Gastrocnemius medialis (tissue), 4 donors: ENCODE measurements at places on chromosomes 2 and 18. TPM values are rescaled to one million over a fixed set of nuclear protein-coding genes. Genes with fewer than 3 reads are reported as not detected.

The ARHGEF33 gene
- 0.52 TPM for total RNA-seq

DNA sequence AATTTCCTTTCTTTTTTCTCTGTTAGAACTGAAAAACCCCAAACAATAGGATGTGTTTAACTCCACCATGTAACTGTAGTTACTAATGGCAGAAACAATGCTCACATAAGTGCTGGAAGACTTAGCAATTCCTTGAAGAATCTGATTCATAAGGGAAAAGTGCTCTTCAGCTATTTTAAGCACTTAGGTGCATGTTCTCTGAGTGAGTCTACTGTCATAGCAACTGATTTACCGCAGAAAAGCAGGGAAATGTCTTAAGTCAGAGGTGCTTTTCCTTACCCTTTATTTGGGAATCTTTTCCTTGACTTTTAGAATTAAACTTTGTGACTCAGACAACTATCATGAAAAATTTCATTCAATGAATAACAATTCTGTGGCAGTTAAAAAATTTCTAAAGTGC lies 65.4 kb upstream of the NABP1 start:
- DNase-seq: no peak

- no peak for DNase-seq
Measured at GRCh38 chr2:74194799-74195198, 3.6 kb upstream of the MTHFD2 start.

DNA sequence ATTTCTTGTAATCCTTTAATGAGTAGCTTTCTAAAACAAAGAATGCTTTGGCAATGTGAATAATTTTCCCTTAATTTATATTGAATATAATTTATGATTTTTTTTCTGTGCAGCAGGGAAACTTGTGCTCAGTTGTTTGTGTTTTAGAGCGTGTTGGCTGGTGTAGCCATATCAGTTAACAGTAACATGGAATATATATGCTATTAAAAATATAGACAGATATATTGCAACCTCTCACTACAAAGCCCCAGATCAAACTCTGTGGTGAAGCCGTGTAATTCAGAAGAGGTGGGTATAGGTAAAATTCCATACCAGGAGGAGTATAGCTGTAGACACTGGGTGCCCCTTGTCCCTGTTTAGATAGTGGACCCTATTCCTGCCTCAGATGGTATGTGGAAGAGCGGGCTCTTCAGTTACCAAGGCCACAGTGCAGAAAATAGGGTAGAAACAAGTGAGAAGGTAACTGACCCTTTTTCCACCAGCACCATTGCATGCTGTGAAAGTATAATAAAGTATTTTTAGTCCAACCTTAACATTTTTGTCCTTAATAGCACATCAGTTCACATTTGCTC lies 18.1 kb upstream of the RASGRP3 start:
- DNase-seq: no peak

DNA sequence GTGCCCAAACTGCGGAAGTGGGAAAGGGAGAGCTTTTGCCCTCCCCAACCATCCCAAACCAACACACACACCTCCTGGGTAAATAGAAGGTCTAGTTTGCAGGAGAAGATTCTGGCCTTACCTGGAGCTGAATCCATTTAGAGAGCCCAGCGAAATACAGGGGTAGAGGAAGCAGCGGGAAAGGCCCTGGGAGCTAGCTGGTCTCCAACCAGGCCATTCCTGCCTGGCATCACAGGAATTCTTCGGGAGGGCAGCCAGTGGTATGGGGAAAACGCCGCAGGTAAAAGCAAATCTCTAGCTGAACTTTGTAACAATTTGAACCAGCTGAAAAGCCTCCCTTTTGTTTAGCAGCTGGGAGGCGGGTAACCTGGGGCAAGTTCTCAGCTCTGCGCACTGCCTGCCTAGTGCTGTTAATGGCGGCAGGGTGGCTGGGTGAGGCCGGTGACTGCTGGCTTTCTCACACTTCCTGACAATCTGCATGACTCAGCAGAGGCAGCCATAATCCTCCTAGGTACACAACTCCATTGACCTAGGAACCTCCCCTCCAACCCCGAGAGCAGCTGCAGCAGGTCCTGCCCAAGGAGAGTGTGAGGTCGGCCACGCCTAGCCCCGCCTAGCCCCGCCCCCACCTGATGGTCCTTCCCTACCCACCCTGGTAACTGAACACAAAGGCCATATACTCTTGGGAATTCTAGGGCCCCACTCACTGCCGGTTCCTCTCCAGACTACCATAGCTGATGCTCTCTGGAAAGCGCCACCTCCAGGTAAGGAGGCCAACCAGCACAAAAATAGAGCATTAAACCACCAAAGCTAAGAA lies 483.8 kb upstream of the REG3G start:
- no peak for DNase-seq
